Ecto neural progenitor cell (in vitro differentiated cells): ENCODE measurements at places on chromosomes 4 and X.
A peak's percentile ranks its signal among the peaks of the same experiment; 100 is the strongest.

DNA sequence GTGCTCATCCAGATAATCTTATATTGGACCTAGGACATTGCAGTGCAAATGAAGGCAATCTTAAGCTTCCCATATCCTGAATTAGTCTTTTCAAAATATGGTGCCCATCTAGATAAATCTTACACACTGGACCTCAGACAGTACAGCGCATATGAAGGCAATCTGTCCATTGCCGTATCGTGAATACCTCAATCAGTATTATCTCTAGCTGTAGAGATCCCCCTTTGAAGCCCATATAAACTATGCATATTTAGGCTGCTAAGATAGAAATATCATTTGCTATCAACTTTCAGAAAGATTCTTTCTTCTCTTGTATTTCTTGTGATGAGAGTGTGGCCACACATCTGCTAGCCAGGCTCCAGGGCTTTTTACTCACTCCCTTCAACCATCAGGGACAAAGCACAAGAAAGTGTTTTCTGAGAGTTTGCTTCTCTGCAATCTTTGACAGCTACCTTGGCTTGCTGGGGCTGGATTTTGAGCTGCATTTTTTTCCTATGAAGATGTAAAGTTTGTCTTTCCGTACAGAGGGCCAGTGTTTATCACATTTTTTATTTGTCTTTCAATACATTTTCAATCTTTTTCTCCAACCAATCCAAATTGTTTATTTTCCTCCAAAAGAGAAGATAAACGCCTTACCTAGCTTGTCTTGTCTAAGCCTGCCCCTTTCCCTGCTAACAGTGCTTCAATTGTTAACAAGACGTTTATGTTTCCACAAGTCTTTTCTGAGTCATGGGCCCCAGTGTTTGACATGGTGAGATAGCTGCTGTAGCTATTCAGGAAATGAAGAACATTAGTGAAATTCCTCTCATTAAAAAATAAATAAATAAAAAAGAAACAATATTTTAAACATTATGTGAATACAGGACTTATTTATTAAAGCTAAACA, 57.6 kb upstream of the FAT1 start:
- no peak for DNase-seq

- no peak for DNase-seq
Measured at GRCh38 chrX:136032370-136032769, 47.1 kb downstream of the SLC9A6 start.

GRCh38 chr4:86497980-86498862, 95.9 kb upstream of the PTPN13 start:
- DNase-seq = no peak

- DNase-seq = no peak
Measured at GRCh38 chrX:22126327-22126726, 94.2 kb downstream of the PHEX start.

- DNase-seq = peak; percentile 84
Measured at GRCh38 chrX:12946838-12947544, 27.9 kb upstream of the TMSB4X start.

DNA sequence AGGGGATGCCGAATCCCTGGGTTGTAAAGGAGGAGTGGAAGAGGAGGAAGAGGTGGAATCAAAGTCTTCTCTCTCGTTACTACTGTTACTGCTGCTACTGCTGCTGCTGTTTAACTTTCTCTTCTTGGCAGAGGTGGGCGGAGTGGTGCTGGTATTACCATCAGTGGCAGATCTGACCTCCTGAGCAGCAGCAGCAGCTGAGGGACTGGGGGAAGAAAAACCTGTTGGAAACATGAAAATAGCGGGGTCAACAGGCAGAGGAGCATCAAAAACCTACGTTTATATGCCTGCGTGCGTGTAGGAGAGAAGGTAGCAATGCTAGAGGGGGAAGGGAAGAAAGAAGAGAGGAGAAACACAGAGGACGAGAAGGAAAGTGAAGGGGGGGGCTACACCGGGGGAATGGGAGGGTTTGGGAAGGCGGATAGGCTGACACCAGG, 339 bp downstream of the CUL4B start:
- DNase-seq = peak; percentile 44

- no peak for DNase-seq
Measured at GRCh38 chrX:32183066-32183465, 1028.3 kb downstream of the DMD start.

DNA sequence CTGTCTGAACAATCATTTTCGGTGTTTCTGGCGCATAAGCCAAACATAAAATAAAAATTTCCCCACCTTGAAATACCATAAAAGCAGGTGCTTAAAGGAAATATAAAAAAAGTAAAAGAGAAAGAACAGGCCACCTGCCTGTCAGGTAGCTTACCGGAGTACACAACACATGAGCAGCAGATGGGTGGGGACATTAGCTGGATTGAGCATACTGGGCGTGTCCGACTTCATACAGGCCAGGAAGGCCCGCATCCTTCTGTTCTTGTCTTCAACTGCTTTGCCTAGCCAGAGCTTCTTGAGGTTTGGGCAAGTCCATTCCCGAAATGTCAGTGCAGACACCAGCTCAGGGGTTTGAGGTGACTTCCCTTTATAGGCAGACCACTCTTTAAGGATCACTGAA, 66.7 kb downstream of the FAM120C start:
- no peak for DNase-seq

GRCh38 chr4:13597141-13597540, 30.4 kb downstream of the BOD1L1 start:
- DNase-seq = no peak

DNA sequence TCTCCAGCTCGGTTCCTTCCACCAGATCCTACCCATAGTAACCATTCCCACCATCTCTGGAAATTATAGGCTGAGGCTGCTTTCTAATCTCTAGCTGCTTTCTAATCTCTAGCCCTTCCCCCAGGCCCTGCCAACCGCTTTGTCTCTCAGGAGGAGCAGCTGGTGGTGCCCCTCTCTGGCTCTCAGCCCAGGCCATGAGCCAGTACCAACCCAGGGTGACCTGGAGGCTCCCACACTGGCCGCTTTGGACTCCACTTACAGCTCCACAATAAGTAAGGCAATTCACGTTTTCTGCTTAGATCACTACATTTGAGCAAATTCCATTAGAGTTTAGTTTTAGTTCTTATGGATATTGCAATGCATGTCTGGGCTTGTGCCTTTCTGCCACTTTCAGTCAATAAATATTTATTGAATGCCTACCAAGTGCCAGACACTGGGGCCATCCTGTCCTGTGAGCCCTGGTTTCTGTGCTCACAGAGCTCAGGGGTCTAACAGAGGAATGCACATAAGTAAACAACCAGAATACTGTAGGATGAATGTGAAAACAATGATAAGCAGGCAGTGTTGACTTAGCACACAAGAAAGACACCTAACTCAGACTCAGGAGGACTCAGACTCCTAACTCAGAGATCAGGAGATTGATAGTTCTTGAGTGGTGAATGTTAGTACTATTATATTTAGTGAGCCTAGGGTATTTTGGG, 38.9 kb downstream of the SMC1A start:
- no peak for DNase-seq

DNA sequence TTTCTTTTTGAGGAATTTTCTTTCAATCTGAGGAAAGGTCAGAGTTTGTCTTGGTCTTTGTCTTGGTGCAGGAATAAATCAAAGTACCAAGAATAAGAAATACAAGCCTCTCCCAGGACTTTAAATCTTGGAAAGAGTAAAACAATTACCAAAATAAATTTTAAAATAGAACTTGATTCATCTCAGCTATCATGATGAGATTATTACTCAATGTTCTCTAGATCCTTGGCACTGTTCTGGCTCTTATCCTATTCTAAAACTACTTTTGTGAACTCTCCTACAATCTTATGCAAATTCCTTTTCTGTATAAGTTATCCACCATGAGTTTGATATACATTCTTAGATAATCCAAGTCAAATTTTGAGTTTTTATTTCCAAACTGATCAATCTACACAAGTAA, 464.3 kb downstream of the PPARGC1A start:
- no peak for DNase-seq

- no peak for DNase-seq
Measured at GRCh38 chr4:13171292-13172057, 312.7 kb downstream of the RAB28 start.

GRCh38 chr4:19030048-19030447, 1008.5 kb upstream of the LCORL start:
- DNase-seq = no peak

- no peak for DNase-seq
Measured at GRCh38 chr4:44652002-44652401, 577 bp upstream of the YIPF7 start.

GRCh38 chr4:145779319-145779801, 99.4 kb downstream of the C4orf51 start:
- no peak for DNase-seq

- no peak for DNase-seq
Measured at GRCh38 chr4:150310159-150310895, 232.1 kb downstream of the DCLK2 start.

DNA sequence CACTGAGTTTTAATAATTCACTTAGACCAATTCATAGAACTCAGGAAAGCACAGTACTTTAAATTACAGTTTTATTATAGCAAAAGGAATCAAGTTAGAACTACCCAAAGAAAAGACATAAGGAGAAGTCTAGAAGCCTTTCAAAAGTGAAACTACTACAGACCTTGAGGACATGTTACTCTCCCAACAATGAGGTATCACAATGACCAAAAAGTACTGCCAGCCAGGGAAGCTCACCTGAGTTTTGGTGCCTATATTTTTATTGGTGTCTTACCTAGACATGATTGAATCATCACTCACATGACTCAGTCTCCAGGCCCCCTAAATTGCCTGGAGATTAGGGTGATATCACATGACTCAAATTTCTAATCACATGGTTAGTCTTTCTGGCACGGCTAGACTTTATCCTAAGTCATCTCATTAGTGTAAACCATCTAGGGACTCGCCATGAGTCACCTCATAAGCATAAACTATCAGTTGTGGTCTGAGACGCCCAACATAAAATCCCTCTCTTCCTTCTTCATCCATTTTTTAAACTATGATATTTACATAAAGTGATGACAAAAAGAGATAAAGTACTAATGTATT, 372.3 kb downstream of the TMA16 start:
- no peak for DNase-seq

GRCh38 chrX:80876877-80877276, 67.2 kb upstream of the BRWD3 start:
- DNase-seq = no peak

GRCh38 chr4:7665321-7665720, 230.6 kb upstream of the PSAPL1 start:
- DNase-seq = no peak

DNA sequence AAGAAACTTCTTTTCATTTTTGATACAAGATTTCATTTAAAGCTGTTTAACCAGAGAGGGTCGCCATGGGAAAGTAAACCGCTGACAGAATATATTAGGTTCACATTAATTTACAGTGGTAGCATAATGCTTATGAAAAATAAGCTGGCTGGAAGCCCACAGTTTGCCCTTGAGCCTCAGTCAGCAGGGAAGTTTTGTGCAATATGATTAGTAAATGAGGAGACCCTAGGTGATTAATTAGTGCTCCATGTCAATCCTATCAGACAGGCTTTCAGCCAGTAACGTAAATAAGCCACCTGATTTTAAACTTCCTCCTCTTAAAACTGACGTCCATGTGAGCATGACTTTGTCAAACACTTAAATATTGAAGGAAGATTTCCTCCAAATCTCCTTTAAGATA, 134.2 kb downstream of the TSPAN5 start:
- no peak for DNase-seq

DNA sequence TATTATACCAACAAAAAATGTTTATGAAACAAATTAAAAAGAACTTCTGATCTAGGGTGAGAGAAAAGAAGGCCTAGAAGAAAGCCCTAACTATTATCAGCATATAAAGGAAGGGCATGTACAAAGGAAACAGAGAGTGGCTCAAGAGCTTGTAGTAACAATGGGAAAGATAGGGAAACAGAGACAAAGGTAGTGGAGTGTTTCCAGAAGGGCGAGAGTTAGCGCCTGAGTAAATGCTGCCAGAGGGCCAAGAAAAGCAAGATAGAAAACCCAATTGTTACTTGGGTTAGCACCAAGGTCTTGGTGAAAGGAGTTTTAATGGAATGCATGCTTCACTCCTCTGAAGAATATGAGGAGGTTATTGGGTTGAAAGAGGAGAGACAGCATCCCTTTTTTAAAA, 16.5 kb upstream of the MSL3 start:
- DNase-seq = no peak

DNA sequence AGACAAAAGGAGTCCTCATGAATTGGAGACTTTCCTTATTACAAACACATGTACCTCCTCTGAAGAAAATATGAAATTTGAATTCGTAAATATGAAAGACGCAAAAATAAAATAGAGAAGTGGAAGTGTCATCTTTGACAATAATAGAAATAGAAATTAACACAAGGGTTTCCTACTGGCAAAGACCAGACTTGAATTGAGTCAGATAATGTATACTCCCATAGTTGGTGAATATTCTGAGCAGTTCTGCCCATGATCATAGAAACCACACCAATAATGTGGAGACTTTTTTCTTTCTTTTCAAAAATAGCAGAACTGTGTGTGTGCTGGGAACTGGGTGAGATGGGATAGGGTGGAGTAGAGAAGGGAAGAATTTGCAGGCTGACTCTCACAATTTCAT, 277.7 kb upstream of the TET2 start:
- DNase-seq = no peak

DNA sequence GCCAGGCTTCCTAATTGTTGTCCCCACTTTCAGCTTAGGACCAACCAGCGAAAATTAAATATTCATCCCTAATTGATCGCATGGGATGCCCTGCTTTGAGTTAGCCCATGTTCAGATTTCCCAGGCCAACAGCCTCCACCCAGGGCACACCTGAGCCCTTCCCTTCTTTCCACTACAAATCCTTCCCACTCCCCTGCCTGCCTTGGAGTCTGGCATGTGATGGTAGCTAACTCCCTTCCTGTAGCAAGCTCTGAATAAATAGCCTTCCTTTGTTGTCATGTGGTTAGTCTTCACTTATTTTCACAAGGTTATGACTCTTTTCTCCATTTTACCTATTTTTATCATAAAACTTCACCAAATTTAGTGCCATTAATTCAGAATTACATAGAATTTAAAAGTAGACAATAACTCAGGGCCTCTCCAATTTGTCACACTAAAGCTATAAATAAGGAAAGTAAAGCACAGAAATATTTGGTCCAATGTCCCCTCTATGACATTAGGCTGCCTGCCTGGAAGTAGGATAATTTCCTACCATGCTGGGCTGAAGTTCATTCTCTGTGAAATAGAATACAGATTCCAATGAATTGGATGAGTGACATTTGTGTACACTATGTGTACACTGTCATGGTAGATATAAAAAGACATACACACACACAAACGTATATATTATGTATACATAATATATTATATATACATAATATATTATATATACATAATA, 166.4 kb upstream of the CPEB2 start:
- no peak for DNase-seq

GRCh38 chr4:950136-951020, 18.1 kb downstream of the TMEM175 start:
- DNase-seq = peak; percentile 39
